ENCODE measurements at places on chromosomes 2 and 18.

GRCh38 chr2:43417300-43417699 is 178.5 kb downstream of the THADA start:
- DNase-seq, result no peak

GRCh38 chr18:74916773-74917393 is 292.1 kb downstream of the PTGR3 start:
- DNase-seq, result no peak

- no peak for DNase-seq
These were observed 22.8 kb upstream of the AQP4 start for GRCh38 chr18:26888259-26888658.

- no peak for DNase-seq
These were observed 7.8 kb downstream of the MERTK start for GRCh38 chr2:111905990-111906735.

DNA sequence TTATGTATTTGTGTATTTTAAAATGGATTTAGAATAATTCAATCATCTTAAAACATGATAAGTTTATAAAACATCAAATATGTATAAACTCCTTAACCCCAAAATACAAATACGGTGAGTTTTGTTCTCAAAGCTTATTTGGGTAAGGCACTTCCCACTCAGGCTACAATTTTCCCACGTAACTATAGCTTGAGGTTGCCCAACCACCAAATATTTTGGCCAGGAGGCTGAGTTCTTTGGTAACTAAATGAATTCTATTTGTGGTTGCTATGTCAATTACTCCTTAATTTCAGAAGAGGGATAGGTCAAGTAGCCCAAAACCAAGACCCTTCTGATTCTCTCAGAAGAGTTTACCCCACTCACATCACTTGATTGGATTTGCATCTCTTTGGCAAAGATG is 70.4 kb downstream of the MYL12B start:
- no peak for DNase-seq

- no peak for DNase-seq
These were observed 106.1 kb downstream of the TXNL1 start for GRCh38 chr18:56532176-56532840.

- DNase-seq, result peak; percentile 92
These were observed 40.0 kb upstream of the LAPTM4A start for GRCh38 chr2:20091305-20091991.

- no peak for DNase-seq
These were observed 3.2 kb downstream of the TRAK2 start for GRCh38 chr2:201448061-201448460.

DNA sequence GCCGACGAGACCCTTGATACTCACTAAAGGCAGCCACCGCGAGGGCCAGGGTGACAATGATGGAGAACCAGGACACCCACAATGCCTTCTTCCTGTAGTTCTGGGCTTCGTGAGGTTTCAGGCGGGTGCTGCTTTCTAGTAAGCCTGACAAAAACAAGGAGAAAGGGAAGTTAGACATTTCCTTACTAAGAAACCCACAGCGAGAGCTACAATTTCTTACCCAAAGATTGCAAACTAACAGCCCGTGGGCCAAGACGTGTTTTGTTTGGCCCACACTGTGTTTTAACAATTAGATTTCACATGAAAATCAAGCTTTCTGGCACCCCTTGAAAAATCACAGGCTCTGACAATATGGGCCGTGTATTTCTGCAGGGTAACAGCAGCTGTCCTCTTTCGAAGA is 5.6 kb downstream of the TMEM163 start:
- no peak for DNase-seq

DNA sequence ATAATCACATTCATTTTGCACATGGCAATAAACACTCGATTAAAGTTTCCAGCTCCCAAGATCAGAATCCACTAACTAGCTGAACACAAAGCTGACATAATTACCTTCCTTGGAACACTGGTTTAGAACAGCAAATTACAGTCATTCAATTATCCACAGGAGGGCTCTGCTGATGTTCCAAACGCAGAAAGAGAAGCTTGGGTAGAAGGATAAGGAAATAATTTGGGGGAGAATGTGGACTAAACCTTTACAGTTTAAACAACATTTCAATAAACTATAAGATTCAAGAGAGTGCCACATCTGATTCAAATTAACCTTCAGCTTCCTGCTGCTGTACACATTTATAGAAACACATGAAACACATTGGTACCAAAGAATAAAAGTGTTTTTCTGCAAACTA is 67.8 kb upstream of the ARL4C start:
- DNase-seq, result peak; percentile 41

DNA sequence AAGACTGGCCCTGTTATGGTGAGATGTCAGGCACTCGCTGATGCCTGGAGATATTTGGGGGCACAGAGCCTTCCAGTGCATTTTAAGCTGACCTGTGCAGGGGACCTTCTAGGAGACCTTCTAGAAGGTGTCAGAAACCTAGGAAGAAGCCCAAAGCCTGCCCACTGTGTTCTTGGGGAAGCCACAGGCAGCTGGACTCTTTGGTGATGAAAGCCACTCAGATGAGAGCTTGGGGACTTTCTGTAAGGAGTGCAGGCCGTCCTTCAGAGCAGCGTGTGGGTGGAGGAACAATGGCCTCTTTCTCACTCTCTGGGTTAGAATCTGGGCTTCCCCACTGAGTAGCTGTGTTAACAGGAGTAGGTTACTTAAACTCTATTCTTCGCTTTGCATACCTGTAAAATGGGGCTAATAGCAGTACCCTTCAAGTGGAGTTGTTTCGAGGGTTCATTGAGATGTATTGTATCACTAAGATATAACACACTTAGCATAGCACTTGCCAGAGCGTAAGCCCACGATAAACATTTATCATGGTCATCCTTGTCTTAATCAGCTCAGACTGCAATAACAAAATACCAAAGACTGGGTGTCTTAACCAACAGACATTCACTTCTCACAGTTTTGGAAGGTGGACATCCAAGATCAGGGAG is 322.3 kb upstream of the EPAS1 start:
- no peak for DNase-seq

- DNase-seq, result no peak
These were observed 149.3 kb upstream of the PGAP1 start for GRCh38 chr2:197075754-197076337.

DNA sequence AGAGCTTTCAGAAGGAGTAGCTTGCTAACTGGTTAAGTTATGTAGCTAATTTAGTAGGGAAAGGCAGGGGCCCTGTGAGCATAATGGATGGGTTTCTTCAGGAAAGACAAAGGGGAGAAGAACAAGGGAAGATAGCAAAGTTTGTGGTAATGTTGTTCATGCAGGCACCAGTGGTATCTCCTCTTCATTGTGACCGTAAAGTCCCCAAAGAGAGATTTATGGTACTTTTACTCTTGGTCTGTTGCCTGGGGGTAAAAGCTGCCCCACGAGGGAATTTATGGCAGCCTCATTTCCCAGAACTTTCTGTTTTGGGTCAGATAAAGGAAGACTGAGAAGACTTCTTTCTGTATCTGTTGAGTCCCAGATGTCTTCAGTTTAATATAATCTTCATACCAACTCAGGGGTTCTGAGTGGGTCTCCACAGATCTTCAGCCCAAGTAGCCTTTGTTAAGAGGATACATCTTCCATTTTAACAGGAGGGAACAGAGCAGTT is 27.5 kb downstream of the MALT1 start:
- DNase-seq, result no peak

DNA sequence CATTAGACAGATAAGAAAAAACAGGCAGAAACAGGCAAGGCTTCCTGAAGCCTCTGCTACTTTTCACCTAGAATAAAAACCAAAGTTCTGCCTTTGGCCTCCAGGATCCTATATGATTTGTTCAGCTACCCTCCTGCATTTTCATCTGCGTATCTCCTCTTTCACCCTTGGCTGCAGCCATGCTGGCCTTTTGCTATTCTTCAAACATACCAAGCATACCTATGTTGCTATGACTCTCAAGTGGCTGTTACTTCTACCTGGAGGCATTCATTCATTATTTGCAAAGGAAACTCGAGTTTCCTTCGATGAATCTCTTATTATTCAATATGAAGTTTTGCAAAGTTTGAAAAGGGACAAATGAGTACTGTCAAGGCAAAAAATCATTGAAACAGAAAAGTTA is 106.4 kb upstream of the HNMT start:
- DNase-seq, result no peak
